ENCODE measurements at places on chromosomes 2 and 18.

DNA sequence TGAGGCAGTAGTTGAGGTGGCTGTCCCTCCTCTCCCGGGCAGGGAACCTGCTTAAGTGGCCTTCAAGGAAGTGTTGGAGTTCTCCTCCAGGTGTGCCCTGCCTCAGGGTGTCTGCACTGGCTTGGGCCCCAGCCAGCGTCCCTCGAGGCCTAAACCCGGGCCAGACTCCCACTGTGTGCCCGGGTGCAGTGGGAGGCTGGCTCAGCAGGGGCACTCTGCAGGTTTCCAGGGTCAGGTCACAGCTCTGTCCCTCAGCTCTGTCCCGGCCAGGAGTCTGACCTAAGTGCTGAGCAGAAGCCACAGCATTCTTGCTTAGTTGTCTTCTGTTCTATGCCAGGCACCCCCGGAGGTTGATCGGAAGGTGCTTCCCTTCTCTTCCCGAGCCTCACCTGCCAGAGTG is 69.0 kb upstream of the OTOS start:
- no peak for DNase-seq

- DNase-seq: no peak
These were observed 19.1 kb downstream of the SERTAD2 start for GRCh38 chr2:64634345-64635267.

- no peak for DNase-seq
These were observed 83.7 kb downstream of the SDC1 start for GRCh38 chr2:20141056-20141762.

- DNase-seq: no peak
These were observed 75.1 kb downstream of the MBD5 start for GRCh38 chr2:148096012-148096411.

DNA sequence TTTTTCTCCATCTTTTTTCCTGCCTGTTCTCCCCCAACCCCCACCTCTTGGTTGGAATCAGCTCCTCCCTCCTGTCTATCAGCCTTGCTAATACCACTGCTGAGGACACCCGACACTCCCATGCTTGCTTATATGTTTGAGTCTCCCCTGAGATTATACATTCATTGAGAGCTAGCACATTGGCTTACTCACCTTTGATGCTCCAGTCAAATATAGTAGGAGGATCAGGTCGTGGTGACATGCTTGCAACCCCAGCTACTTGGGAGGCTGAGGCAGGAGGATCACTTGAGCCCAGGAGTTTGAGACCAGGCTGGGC is 91.5 kb upstream of the CCBE1 start:
- no peak for DNase-seq

DNA sequence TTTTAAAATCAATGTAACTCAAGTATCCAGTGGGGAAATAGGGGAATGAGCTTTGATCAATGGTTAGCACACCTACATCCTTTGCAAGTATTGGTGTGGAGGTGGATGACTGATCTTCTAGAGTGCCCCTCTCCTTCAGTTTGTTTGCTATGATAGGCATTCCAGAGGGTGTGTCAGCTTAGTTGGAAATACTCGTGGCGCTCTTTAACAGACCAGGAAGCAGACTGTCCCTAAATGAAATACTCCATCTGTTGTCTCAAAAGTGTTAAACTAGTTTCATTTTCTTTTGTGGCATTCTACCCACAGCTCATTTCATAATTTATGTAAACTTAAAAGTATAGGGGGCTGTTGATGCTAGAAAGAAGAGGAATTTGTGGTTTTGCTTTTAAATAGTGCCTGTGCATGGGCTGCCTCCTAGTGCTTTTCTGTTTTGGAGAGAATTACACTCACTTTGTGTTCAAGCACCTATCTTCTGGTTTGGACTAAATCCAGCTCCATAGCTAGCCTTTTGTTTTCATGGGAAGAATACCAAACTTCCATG is 66.2 kb downstream of the STAT1 start:
- DNase-seq: no peak
